Esophagus muscularis mucosa (tissue), 4 donors: ENCODE measurements at places on chromosomes 1 and 21. TPM values are rescaled to one million over a fixed set of nuclear protein-coding genes. Genes with fewer than 3 reads are reported as not detected.

GRCh38 chr1:208221291-208221622 is 22.9 kb downstream of the PLXNA2 start:
- peaks cover 76% of the 10 kb centered on the region for H3K4me1 ChIP-seq
- H3K27me3 ChIP-seq, result no peaks in the 10 kb centered on the region
- no peak for DNase-seq
- H3K36me3 ChIP-seq, result peaks cover 13% of the 10 kb centered on the region

The HES3 gene
- total RNA-seq, result not detected

The FRRS1 gene
- 3.0 TPM for total RNA-seq

The IL10 gene
- 2.2 TPM for total RNA-seq

DNA sequence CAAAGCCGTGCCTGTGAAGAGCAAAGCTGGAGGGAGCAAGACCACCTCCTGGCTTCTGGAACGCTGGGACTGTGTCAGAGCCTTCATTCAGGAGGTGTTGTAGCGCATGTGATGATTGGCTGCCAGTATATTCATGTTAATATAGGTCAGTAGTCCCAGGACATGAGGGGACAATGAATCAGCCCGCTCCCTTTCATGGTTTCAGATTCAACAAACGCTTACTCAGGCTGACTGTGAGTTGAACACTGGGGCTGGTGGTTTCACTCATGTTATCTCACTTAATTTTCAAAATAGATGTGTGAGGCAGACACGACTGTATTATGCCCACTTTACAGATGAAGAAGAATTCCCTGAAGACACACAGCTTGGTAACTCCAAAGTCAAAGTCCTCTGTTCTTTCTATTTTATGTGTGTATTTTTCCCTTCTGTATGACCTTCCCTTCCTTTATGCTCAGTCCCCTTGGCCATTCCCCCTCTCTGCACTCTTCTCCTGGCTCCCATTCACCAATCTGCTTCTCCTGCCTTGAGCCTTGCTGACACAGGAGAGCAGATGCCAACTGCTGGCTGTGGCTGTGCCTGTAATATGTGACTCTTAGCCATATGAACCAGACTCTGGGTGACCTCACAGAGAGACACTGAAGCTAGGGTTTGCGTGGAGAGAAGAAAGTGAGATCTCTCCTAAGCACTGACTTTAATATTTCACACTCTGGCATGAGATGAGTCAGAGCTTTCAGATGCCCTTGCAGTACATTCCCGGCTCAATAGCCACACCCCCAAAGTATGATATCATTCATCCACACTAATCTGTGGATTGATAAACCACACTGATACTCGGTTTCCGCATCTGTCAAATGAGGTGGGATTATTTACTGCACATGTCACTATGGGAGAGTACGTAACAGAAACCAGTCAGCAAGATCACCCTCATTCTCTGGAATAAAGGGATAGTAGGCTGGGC is 31.4 kb upstream of the KIRREL1 start:
- peaks cover 5% of the 10 kb centered on the region for H3K4me1 ChIP-seq
- no peak overlapping the region for H3K4me3 ChIP-seq
- H3K27ac ChIP-seq, result no peak overlapping the region
- no peak for DNase-seq
- H3K27me3 ChIP-seq, result no peaks in the 10 kb centered on the region

DNA sequence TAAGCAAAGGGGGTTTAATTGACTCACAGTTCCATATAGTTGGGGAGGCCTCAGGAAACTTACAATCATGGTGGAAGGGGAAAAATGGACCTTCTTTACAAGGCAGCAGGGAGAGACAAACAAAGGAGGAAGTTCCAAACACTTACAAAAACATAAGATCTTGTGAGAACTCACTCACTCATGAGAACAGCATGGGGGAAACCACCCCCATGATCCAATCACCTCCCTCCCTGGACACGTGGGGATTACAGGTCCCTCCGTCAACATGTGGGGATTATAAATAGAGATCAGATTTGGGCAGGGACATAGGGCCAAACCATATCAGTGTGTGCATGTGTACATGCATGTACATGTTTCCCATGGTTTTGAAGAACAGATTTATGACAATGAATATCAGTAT is 5.5 kb upstream of the SMG7 start:
- no peaks in the 10 kb centered on the region for H3K27me3 ChIP-seq
- DNase-seq, result no peak
- H3K4me3 ChIP-seq, result no peak overlapping the region

DNA sequence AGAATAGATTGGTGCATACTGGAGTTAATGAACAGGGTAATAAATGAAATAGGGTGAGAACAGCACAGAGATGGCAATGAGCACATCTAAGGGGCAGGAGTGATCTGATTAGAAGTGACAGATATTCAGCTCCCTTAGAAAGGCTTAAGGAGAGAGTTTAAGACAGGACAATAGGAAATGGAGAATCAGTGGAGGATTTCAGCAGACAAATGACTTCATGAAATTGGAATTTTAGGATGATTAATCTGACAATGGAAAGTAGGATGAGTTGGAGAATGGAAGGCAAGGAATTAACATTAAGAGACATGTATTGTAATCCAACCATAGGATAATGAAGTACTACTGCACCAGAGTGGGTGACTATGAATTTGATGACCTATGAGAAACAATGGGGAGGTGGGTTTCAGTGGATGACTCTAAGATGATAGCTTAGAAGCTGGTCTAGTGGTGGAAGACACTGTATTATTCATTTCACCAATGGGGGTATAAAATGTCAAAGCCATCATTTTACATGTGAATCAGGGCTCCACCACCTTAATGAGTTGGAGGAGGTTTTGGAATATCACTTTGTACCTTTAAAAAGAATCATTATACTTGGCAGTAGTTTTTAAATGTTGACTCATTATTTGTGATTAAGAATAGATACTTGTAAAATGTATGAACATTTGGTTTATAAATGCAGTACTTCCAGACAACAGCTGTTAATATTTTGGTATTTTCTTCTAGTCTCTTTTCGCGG is 139.1 kb downstream of the PLA2G4A start:
- no peak overlapping the region for H3K4me3 ChIP-seq
- H3K27ac ChIP-seq, result no peak overlapping the region
- H3K36me3 ChIP-seq, result no peaks in the 10 kb centered on the region
- H3K4me1 ChIP-seq, result no peaks in the 10 kb centered on the region
- DNase-seq, result no peak
